ENCODE measurements at places on chromosomes 5 and 9.

GRCh38 chr9:14111696-14112095 is 202.2 kb downstream of the NFIB start:
- DNase-seq, result no peak

DNA sequence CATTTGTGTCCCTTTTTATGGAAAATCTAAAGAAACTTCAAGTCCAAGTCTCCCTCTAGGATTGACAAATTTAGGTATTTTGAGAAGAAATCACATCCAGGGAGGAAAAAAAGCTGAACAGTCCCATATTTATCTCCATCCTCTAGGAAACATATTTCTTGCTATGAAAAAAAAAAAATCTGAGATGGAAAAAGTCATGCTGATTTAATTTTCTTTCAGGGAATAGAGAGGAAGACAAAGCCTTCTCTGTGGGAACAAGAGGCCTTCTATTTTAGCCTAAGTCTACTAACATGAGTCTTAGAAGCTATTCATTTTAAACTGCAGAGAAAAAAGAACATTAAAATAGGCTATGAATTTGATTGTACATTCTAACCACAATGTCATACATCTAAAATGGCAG is 63.1 kb upstream of the CDK5RAP2 start:
- no peak for DNase-seq

DNA sequence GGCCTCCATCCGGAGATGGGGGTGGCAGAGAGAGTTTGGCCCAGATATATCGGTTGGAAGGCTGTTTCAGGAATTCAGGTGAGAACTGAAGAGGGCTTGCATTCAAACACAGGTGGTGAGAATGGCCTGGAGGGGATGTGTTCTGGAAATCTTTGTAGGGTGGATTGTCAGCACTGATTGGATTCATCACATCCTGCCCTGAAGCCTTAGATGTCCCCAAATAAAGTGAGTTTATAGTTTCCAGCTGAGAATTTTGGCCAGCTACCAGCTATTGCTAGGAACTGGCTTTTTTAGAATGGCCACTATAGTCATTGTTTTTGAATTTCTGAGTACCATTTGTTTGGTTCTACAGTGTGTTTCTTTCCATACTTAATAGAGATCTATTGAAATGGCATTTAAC is 46.1 kb upstream of the ANKH start:
- DNase-seq, result no peak

DNA sequence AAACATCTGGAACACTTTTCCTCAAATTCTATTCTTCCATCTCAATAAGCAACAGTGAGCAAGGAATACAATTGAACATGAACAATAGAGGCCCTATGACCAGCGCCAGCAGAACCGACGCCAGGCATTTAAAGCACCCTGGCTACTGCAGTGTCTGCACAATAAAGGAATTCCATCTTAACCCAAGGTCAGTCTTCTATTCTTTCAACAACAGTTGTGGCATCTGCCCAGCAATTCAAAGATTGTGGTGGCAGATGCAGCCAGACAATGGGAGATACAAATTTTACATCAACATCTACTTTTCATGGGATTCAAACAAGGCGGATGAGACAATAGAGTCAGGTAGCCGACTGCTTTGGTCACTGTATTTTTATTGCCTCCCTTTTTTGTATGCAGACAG is 65.9 kb downstream of the ELL2 start:
- DNase-seq, result no peak

GRCh38 chr9:113875459-113876150 is 504 bp upstream of the ZNF618 start:
- no peak for DNase-seq

Data from T follicular helper cell (primary cell).